A549 treated with GW870086 at 1 μM for 4 hours (cell line): ENCODE measurements at places on chromosomes 2 and 18. TPM values are rescaled to one million over a fixed set of nuclear protein-coding genes. Genes with fewer than 3 reads are reported as not detected.

MAIP1 gene
- 36.8 to 43.3 TPM (median 39.7 TPM) in 5 replicates for total RNA-seq

NEB gene
- total RNA-seq: 0.21 to 0.94 TPM (median 0.24 TPM) in 5 replicates

GAREM1 gene
- 4.9 to 6.9 TPM (median 6.1 TPM) in 5 replicates for total RNA-seq

EGR4 gene
- 0.09 to 0.42 TPM (median 0.24 TPM) in 4 of 5 replicates, not detected in the other for total RNA-seq

EPB41L3 gene
- 0.09 to 0.21 TPM (median 0.17 TPM) in 4 of 5 replicates, not detected in the other for total RNA-seq

LYPD6B gene
- not detected in 5 replicates for total RNA-seq

CTLA4 gene
- total RNA-seq: not detected in 5 replicates

EMILIN1 gene
- 0.32 to 0.56 TPM (median 0.45 TPM) in 5 replicates for total RNA-seq

CRYGC gene
- total RNA-seq: not detected in 5 replicates

NABP1 gene
- 10.7 to 12.9 TPM (median 12.6 TPM) in 5 replicates for total RNA-seq

ALPP gene
- 4.4 to 5.3 TPM (median 4.8 TPM) in 5 replicates for total RNA-seq

TSPYL6 gene
- total RNA-seq: not detected in 5 replicates
